HEK293T (cell line): ENCODE measurements at places on chromosomes 3 and 15.
A peak's percentile ranks its signal among the peaks of the same experiment; 100 is the strongest.

DNA sequence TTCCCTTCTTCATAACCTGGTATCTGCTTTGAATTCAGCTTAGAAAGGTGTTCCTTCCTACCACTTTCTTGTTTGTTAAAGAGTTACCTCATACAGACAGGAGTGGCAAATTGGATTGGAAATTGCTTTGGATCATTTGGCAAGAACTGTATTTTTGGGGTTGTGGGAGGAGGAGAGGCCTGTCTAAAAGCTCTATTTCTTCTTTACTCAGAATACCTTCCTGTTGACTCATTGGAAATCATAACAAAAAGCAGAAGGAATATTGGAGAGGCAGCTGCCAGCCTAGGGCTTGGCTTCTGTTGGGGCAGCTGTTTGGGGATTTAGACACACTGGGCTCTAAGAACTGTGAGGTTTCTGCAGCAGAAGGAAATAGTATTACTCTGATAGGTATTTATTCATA lies 14.2 kb downstream of the IQGAP1 start:
- no peak for DNase-seq

GRCh38 chr15:83491486-83491885 lies 44.3 kb downstream of the SH3GL3 start:
- DNase-seq: no peak

GRCh38 chr3:70658513-70659310 lies 346.3 kb upstream of the MDFIC2 start:
- DNase-seq: no peak

GRCh38 chr3:107271787-107272387 lies 105.4 kb upstream of the CCDC54 start:
- DNase-seq: peak; percentile 40

- no peak for DNase-seq
Measured at GRCh38 chr3:13497386-13497785, 17.3 kb downstream of the HDAC11 start.

DNA sequence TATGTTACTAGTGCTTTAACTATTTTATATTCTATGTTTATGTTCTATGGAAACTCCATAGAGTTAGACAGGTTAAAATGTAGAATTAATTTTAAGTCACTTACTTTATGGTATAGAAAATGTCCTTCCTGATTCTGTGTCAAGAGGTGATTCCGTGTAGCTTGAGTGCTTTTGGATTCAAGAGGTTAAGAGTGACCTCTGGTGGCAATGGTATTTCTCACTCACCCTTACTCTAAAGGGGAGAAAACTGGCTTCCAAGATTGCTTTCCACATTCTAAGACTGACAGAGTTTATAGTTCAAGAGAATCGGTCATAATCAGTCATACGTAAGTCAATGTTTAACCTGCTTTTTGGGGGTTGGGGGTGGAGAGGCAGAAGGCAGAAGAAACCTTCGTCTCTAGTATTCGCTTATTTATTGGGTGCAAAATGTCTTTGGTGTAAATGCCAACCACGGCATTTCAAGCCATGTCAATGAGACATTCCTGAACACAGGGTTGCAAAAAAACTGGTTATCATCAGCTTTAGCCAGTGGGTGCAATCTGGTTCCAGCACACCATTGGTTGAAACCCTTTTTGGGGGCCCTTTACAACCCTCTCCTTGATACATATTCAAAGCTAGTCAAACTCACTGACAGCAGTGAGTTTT lies 92.0 kb upstream of the VGLL3 start:
- DNase-seq: peak; percentile 60

- no peak for DNase-seq
Measured at GRCh38 chr15:64895285-64896065, 16.2 kb upstream of the ANKDD1A start.
